ENCODE measurements at places on chromosomes 1 and 21. TPM values are rescaled to one million over a fixed set of nuclear protein-coding genes. Genes with fewer than 3 reads are reported as not detected.
A peak's percentile ranks its signal among the peaks of the same experiment; 100 is the strongest.

The SUSD4 gene
- total RNA-seq: 31.4 TPM

DNA sequence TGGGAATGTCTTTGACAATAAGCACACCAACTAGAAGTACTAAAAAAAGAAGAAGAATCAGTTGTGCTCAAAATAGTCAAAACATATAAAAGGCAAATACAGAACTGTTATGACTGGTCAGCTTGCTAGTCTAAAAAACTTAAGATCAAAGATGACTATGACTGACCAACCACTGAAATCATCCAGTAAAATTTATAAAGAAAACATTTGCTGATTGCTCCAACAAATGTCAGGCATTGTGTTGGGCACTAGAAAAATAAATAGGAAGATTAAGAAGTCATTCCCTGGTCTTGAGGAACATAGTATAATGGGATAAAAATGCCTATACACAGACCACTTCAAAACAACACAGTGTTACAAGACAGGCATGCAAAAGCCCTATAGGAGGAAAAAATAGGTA is 9.3 kb upstream of the ANGPTL3 start:
- no peak for DNase-seq
- no peaks in the 10 kb centered on the region for H3K27me3 ChIP-seq
- H3K27ac ChIP-seq: no peak overlapping the region
- H3K36me3 ChIP-seq: no peaks in the 10 kb centered on the region
- no peak overlapping the region for H3K4me3 ChIP-seq

DNA sequence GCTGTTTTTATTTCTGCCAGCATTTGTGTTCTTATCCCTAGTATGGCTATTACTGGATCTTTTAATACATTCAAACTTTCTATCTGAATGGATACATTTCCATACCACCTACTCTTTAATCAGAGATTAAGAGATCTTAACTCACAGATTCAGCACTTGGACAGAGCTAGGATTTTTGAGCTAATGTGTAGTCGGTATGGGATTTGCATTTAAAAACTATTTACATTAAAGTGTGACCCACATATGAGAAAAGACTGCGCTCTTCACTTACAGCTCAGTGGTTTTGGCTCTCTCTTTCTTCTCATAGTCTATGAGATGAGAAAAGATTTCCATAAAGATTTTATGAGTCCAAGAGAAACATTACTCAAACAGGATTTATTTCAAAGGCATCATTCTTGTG is 16.4 kb downstream of the HMGB4 start:
- H3K4me1 ChIP-seq: no peaks in the 10 kb centered on the region
- H3K27me3 ChIP-seq: no peaks in the 10 kb centered on the region
- no peaks in the 10 kb centered on the region for H3K36me3 ChIP-seq
- no peak overlapping the region for H3K27ac ChIP-seq
- DNase-seq: no peak

- no peak overlapping the region for H3K27ac ChIP-seq
- DNase-seq: no peak
- H3K4me1 ChIP-seq: no peaks in the 10 kb centered on the region
These were observed 146.5 kb upstream of the LYPLAL1 start for GRCh38 chr1:219027146-219027673.

DNA sequence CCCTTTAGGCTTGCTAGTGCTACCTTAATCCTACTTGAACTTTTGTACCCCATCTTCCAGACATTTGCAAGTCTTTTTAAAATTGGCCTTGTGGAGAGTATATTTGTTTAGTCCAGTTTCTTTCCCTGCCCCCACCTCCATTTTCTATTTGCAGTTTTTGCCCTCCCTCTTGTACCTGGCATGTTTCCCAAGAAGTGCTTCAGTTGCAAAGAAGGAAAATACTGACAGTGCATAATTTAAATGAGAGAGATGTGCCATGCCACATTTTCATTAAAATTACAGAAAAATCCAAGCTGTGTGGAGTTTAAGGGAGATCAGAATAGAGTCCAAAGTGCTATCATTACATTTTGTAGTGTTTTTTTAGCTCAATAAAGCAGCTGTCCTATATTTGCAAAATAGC is 150.0 kb upstream of the ADGRL2 start:
- H3K27ac ChIP-seq: no peak overlapping the region
- no peak overlapping the region for H3K4me3 ChIP-seq
- no peaks in the 10 kb centered on the region for H3K27me3 ChIP-seq
- no peak for DNase-seq

The CGN gene
- total RNA-seq: 147 TPM

The SH2D2A gene
- 5.5 TPM for total RNA-seq

The ANKRD65 gene
- total RNA-seq: 3.2 TPM

DNA sequence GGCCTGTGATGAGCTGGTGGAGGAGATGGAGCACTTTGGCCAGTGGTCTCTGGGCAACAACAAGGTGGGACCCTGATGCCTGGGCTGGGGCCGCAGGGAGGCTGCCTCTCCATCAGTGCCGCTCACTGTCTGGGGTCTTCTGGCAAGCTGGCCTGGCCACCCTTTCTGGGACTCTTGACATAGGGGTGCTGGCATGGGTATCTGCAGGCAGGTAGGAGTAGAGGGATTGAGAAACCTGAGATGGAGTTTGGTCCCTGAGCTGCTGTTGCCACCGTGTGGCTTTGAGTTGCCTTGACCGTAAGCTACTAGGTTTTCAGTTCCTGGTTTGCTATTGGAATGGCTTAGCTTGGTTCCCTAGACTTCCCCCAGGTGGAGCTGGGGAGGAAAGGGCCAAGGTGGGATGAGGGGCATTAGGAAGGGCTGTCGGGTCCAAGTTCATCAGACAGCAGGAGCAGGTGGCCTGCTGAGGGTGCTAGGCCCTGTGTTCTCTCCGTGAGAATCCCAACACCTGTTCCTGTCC is 13.2 kb upstream of the MFN2 start:
- peak; percentile 84 for DNase-seq
- H3K27me3 ChIP-seq: no peaks in the 10 kb centered on the region
- no peak overlapping the region for H3K4me3 ChIP-seq
- no peaks in the 10 kb centered on the region for H3K36me3 ChIP-seq

The RHEX gene
- total RNA-seq: not detected

GRCh38 chr21:35346697-35347096 is 297.6 kb upstream of the RUNX1 start:
- no peaks in the 10 kb centered on the region for H3K4me1 ChIP-seq
- no peak for DNase-seq
- no peaks in the 10 kb centered on the region for H3K36me3 ChIP-seq
- no peak overlapping the region for H3K27ac ChIP-seq

GRCh38 chr1:78617615-78618026 is 2.6 kb upstream of the IFI44L start:
- no peaks in the 10 kb centered on the region for H3K27me3 ChIP-seq
- no peaks in the 10 kb centered on the region for H3K36me3 ChIP-seq
- no peaks in the 10 kb centered on the region for H3K4me1 ChIP-seq
- H3K4me3 ChIP-seq: no peak overlapping the region
- H3K27ac ChIP-seq: no peak overlapping the region

- no peaks in the 10 kb centered on the region for H3K36me3 ChIP-seq
- H3K4me1 ChIP-seq: peaks cover 4% of the 10 kb centered on the region
- H3K27ac ChIP-seq: no peak overlapping the region
- DNase-seq: no peak
- H3K4me3 ChIP-seq: no peak overlapping the region
These were observed 33.6 kb downstream of the WNT2B start for GRCh38 chr1:112542206-112542973.

DNA sequence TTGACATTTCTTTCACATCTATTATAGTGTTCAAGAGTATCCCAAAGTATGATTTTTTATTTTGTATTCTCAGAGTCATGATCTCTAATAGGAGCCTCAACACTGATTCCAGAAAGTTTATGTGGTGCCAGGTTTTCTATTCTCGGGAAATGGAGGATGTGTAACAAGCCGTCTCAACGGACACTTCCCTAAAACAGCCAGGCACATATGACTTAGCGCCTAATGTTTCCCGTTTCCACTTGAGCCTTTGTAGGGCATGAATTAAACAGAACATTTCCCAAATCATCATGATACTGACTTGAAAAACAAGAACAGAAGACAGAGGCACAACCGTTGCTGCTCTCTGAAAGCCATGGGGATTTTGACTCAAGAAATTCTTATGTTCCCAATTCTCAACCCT is 8.0 kb downstream of the CYYR1 start:
- no peak for DNase-seq
- no peaks in the 10 kb centered on the region for H3K27me3 ChIP-seq
- H3K36me3 ChIP-seq: no peaks in the 10 kb centered on the region
- no peaks in the 10 kb centered on the region for H3K4me1 ChIP-seq
- H3K27ac ChIP-seq: no peak overlapping the region

DNA sequence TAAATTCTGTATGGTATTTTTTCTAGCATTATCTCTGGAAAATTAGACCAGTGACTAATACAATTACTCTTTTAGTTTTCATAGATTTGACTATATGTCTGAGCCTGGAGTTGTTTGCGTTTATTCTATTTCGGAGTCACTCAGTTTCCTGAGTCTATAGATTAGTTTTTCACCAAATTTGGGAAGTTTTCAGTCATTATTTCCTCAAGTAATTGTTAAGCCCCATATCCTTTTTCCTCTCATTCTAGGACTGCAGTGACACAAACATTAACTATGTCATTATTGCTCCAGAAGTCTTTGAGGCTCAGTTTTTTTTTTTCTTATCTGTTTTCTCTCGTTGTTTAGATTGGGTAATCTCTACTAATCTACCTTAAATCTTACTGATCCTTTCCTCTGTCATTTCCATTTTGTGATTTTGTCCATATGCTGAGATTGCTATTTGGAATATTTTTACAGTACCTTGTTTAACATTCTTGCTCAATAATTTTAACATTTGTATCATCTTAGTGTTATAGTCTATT is 886.2 kb downstream of the LTN1 start:
- no peaks in the 10 kb centered on the region for H3K27me3 ChIP-seq
- peaks cover 12% of the 10 kb centered on the region for H3K4me1 ChIP-seq
- H3K27ac ChIP-seq: no peak overlapping the region
- DNase-seq: no peak

- no peaks in the 10 kb centered on the region for H3K27me3 ChIP-seq
- no peaks in the 10 kb centered on the region for H3K4me1 ChIP-seq
- H3K27ac ChIP-seq: no peak overlapping the region
- DNase-seq: no peak
- H3K36me3 ChIP-seq: no peaks in the 10 kb centered on the region
- H3K4me3 ChIP-seq: no peak overlapping the region
These were observed 111.5 kb upstream of the USP24 start for GRCh38 chr1:55326496-55327243.

- H3K36me3 ChIP-seq: no peaks in the 10 kb centered on the region
- H3K27me3 ChIP-seq: no peaks in the 10 kb centered on the region
- no peak for DNase-seq
- H3K27ac ChIP-seq: no peak overlapping the region
- no peak overlapping the region for H3K4me3 ChIP-seq
These were observed 12.5 kb downstream of the MACO1 start for GRCh38 chr1:25443030-25443699.

The NTNG1 gene
- total RNA-seq: not detected

DNA sequence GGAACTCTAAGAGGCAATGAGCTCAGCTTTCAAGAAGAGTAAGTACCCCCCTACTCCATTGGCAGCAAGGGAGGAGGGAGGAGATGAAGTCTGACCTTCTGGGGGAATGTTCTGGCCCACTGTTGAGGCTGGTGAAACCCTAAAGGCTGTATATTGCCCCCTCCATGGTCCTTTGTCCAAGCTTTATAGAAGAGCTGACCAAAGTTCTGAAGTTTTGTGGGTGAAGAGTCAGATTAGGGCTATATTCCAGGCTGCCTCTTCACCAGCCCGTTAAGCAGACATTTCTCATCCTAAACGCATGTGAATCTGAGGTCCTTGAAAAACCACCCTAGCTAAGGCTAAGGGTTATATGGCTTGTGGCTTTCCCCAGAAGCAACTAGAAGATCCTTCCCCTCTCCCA is 1.4 kb downstream of the C1orf94 start:
- no peak overlapping the region for H3K4me3 ChIP-seq
- no peaks in the 10 kb centered on the region for H3K27me3 ChIP-seq
- H3K4me1 ChIP-seq: no peaks in the 10 kb centered on the region

- peak; percentile 57 for DNase-seq
- no peaks in the 10 kb centered on the region for H3K27me3 ChIP-seq
- H3K4me1 ChIP-seq: peaks cover 24% of the 10 kb centered on the region
- peak overlapping the region; percentile 34 for H3K27ac ChIP-seq
- H3K4me3 ChIP-seq: no peak overlapping the region
- no peaks in the 10 kb centered on the region for H3K36me3 ChIP-seq
These were observed 16.4 kb upstream of the C1orf159 start for GRCh38 chr1:1132042-1132950.
